CD4-positive, CD25-positive, alpha-beta regulatory T cell (primary cell): ENCODE measurements at places on chromosomes 6 and 20. TPM values are rescaled to one million over a fixed set of nuclear protein-coding genes. Genes with fewer than 3 reads are reported as not detected.

BPIFA1 gene
- total RNA-seq, result not detected

ADTRP gene
- 40.9 TPM for total RNA-seq

FGD2 gene
- total RNA-seq, result 1.9 TPM

PDE10A gene
- total RNA-seq, result not detected

DEFB132 gene
- total RNA-seq, result not detected

SIRPB1 gene
- total RNA-seq, result 2.4 TPM

LY6G6F gene
- 1.5 TPM for total RNA-seq

NKAIN4 gene
- not detected for total RNA-seq

ME1 gene
- not detected for total RNA-seq

CRISP2 gene
- total RNA-seq, result not detected

SPTLC3 gene
- total RNA-seq, result 0.54 TPM

ZNF334 gene
- total RNA-seq, result 0.25 TPM

CCN6 gene
- not detected for total RNA-seq

DACT2 gene
- not detected for total RNA-seq

RHAG gene
- total RNA-seq, result not detected

GRCh38 chr20:18256440-18257090, 31.8 kb upstream of the ZNF133 start:
- DNase-seq, result no peak
- no peaks in the 10 kb centered on the region for H3K4me1 ChIP-seq
- no peak overlapping the region for H3K4me3 ChIP-seq
- peaks cover 2% of the 10 kb centered on the region for H3K27me3 ChIP-seq
- H3K36me3 ChIP-seq, result no peaks in the 10 kb centered on the region

GRCh38 chr6:21665110-21665391, 71.5 kb downstream of the SOX4 start:
- no peak overlapping the region for H3K4me3 ChIP-seq
- no peak for DNase-seq
- H3K36me3 ChIP-seq, result no peaks in the 10 kb centered on the region
- peaks cover 20% of the 10 kb centered on the region for H3K27me3 ChIP-seq
- H3K27ac ChIP-seq, result no peak overlapping the region

DNA sequence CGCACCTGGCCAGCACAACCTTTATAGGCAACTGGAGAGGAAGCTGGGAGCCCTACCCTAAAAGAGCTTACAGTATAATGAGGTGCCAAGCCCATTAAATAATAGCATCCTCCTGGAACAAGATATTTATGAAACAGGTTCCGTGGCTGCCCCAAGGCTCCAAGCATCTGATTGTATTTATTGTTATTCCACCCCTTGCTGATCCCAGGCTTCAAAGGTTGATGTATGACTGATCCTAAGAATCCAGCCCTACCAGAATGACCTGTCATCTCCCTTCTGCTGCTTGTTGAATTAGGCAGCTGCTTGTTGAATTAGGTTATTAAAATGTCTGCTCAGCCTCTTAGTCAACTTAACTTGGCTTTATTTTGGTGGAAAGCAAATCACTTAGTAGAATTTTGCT, 35.2 kb upstream of the SASH1 start:
- H3K36me3 ChIP-seq, result no peaks in the 10 kb centered on the region
- H3K27me3 ChIP-seq, result no peaks in the 10 kb centered on the region
- no peak overlapping the region for H3K27ac ChIP-seq
- no peak overlapping the region for H3K4me3 ChIP-seq
- no peak for DNase-seq

DNA sequence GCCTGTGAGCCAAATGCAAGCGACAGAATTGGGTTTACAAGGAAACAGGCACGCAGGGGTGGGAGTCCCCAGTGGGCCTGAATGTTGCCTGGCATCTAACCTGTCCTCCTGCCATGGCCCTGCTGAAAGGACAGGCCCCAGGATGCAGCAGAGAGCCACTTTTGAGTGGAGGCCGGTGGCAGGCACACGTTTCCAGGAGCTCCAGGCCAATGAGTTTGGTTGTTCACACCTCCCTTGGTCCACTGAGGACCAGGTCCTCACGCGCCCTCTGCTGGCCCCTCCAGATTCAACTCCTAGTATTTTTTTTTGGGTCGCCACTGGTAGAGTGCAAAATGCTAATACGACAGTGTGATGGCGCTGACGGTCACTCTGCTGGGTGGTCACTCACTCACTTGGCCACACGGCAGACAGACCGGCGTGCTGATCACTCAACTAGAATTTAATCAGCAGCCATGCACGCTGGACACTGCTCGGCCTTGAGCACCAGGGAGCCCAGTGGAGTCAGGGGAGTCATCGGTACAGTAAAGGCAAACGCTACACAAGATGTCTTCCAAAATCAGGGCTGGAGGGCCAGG, 81.7 kb upstream of the NFATC2 start:
- no peaks in the 10 kb centered on the region for H3K36me3 ChIP-seq
- H3K4me1 ChIP-seq, result no peaks in the 10 kb centered on the region
- H3K27me3 ChIP-seq, result no peaks in the 10 kb centered on the region
- peak; percentile 49 for DNase-seq
- no peak overlapping the region for H3K27ac ChIP-seq
- H3K4me3 ChIP-seq, result no peak overlapping the region

GRCh38 chr6:45417436-45417835, 39.7 kb upstream of the SUPT3H start:
- no peak overlapping the region for H3K27ac ChIP-seq
- H3K4me1 ChIP-seq, result peaks cover 26% of the 10 kb centered on the region
- DNase-seq, result no peak
- peaks cover 9% of the 10 kb centered on the region for H3K27me3 ChIP-seq
- no peaks in the 10 kb centered on the region for H3K36me3 ChIP-seq

- H3K4me1 ChIP-seq, result no peaks in the 10 kb centered on the region
- no peak overlapping the region for H3K27ac ChIP-seq
- H3K36me3 ChIP-seq, result no peaks in the 10 kb centered on the region
- DNase-seq, result no peak
- no peak overlapping the region for H3K4me3 ChIP-seq
These were observed 44.7 kb upstream of the GRIK2 start for GRCh38 chr6:101348816-101349215.

DNA sequence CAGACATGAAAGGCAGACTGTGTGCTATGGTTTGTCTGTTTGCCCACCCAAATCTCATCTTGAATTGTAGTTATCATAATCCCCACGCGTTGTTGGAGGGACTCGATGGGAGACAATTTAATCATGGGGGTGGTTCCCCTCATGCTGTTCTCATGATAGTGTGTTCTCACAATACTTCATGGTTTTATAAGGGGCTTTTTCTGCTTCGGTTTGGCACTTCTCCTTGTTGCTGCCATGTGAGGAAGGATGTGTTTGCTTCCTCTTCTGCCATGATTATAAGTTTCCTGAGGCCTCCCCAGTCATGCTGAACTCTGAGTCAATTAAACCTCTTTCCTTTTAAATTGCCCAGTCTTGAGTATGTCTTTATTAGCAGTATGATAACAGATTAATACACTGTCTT, 47.2 kb upstream of the MICB start:
- no peak for DNase-seq
- peaks cover 36% of the 10 kb centered on the region for H3K27me3 ChIP-seq
- H3K4me1 ChIP-seq, result no peaks in the 10 kb centered on the region
- no peak overlapping the region for H3K4me3 ChIP-seq
- H3K27ac ChIP-seq, result no peak overlapping the region

- DNase-seq, result no peak
- H3K4me1 ChIP-seq, result peaks cover 17% of the 10 kb centered on the region
- no peaks in the 10 kb centered on the region for H3K27me3 ChIP-seq
- H3K4me3 ChIP-seq, result no peak overlapping the region
- H3K27ac ChIP-seq, result no peak overlapping the region
- peaks cover 27% of the 10 kb centered on the region for H3K36me3 ChIP-seq
These were observed 29.8 kb downstream of the HM13 start for GRCh38 chr20:31543966-31544598.

GRCh38 chr6:108618623-108619152, 58.0 kb downstream of the FOXO3 start:
- H3K4me1 ChIP-seq, result peaks cover 8% of the 10 kb centered on the region
- no peaks in the 10 kb centered on the region for H3K27me3 ChIP-seq
- H3K4me3 ChIP-seq, result no peak overlapping the region
- no peak for DNase-seq
- H3K27ac ChIP-seq, result no peak overlapping the region

- no peaks in the 10 kb centered on the region for H3K36me3 ChIP-seq
- DNase-seq, result no peak
- no peak overlapping the region for H3K4me3 ChIP-seq
- H3K27me3 ChIP-seq, result no peaks in the 10 kb centered on the region
- no peak overlapping the region for H3K27ac ChIP-seq
These were observed 71.4 kb upstream of the PRSS16 start for GRCh38 chr6:27176096-27176495.

DNA sequence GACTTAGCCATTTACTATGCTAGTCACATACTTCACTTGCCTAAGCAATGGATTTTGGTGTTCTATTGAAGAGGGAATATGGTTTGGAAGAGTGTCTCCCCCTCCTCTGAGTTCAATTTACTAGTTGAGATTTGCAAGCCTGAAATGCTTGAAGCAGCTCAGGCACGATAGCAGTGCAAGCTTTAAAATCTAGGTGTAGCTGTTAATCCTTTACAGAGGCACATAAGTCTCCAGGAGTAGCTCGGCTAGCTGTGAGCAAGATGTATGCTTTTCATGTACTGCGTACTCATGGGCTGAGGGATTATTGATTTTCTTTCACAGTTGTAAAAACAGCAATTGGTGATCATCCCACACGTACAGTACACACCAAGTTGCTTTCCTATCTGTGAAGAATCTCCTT, 726 bp downstream of the FLRT3 start:
- H3K4me3 ChIP-seq, result no peak overlapping the region
- H3K36me3 ChIP-seq, result no peaks in the 10 kb centered on the region
- H3K27me3 ChIP-seq, result no peaks in the 10 kb centered on the region

- H3K36me3 ChIP-seq, result no peaks in the 10 kb centered on the region
- no peaks in the 10 kb centered on the region for H3K27me3 ChIP-seq
- H3K27ac ChIP-seq, result no peak overlapping the region
- no peak overlapping the region for H3K4me3 ChIP-seq
- no peaks in the 10 kb centered on the region for H3K4me1 ChIP-seq
- no peak for DNase-seq
These were observed 214.5 kb downstream of the TAF4 start for GRCh38 chr20:61850926-61851900.

DNA sequence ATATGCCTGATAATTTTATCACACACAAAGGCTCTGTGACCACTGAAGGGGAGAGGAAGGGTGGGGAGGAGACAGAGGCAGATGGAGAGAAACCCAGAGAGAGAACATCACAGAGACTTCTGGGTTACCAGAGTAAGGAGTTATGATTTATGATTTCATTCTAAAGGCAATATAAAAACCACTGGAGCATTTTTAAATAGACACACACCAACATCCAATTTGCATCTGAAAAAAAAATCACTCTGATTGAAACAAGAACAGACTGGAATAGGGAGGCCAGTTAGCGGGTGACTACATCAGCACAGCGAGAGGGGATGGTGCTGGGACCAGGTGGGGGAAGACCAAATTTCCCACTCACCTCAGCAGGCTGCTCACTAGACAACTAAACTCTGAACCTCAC, 104.8 kb downstream of the AGPAT4 start:
- no peaks in the 10 kb centered on the region for H3K27me3 ChIP-seq
- no peak overlapping the region for H3K27ac ChIP-seq
- no peak overlapping the region for H3K4me3 ChIP-seq
- H3K36me3 ChIP-seq, result peaks cover 3% of the 10 kb centered on the region
- no peaks in the 10 kb centered on the region for H3K4me1 ChIP-seq

DNA sequence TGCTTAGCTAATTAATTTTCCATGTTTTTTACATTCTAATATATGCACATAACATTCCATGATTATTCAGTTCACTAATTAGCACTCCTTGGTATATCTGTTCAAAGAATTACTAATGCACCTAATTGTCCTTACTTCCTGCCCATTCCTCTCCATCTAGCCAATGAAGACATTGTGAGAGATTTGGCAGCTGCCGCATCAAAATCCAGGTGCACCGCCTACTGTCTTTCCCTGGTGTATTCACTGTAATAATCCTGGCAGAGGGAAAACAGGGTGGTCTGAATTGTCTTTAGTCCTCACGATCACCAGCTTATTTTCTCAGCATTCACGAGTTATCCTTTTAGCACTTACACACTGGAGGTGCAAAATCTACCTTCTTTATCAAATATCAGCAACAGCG, 61.0 kb upstream of the SCGN start:
- no peaks in the 10 kb centered on the region for H3K4me1 ChIP-seq
- no peaks in the 10 kb centered on the region for H3K36me3 ChIP-seq
- no peak for DNase-seq
- H3K27me3 ChIP-seq, result no peaks in the 10 kb centered on the region

- peak overlapping the region; percentile 27 for H3K27ac ChIP-seq
- H3K4me3 ChIP-seq, result peak overlapping the region; percentile 99
- peak; percentile 62 for DNase-seq
- H3K27me3 ChIP-seq, result no peaks in the 10 kb centered on the region
These were observed 23.6 kb downstream of the GMDS start for GRCh38 chr6:2221726-2222274.

DNA sequence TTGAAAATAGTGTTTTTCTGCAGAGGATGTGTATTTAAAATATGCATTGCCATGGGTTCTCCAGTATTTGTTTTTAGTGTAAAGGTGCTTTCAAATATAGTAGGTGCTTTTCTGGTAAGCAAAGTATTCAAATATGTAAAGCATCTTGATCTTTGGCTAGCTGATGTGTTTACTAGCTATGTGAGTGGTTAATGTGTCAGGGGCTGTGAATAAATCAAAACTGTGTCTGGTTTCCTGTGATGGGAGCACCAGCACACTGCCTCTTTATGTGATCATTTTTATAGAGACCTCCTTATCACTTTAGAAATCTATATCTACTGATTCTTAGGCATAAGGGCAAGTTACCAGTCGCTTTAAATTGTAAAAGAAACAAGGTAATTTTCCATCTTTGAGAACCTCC, 388.9 kb upstream of the MAN1A1 start:
- H3K27ac ChIP-seq, result no peak overlapping the region
- no peak overlapping the region for H3K4me3 ChIP-seq
- no peak for DNase-seq
- peaks cover 3% of the 10 kb centered on the region for H3K27me3 ChIP-seq
- H3K36me3 ChIP-seq, result no peaks in the 10 kb centered on the region

- no peaks in the 10 kb centered on the region for H3K36me3 ChIP-seq
- H3K27me3 ChIP-seq, result no peaks in the 10 kb centered on the region
- no peak overlapping the region for H3K4me3 ChIP-seq
- no peak overlapping the region for H3K27ac ChIP-seq
These were observed 68.1 kb upstream of the TOX2 start for GRCh38 chr20:43846516-43846905.

- H3K4me3 ChIP-seq, result no peak overlapping the region
- no peaks in the 10 kb centered on the region for H3K27me3 ChIP-seq
- no peaks in the 10 kb centered on the region for H3K36me3 ChIP-seq
These were observed 4.8 kb downstream of the SOX18 start for GRCh38 chr20:64044484-64045247.

- peaks cover 12% of the 10 kb centered on the region for H3K27me3 ChIP-seq
- no peak overlapping the region for H3K4me3 ChIP-seq
- H3K4me1 ChIP-seq, result no peaks in the 10 kb centered on the region
- no peak overlapping the region for H3K27ac ChIP-seq
These were observed 216.2 kb downstream of the MYLK4 start for GRCh38 chr6:2534406-2535042.

- H3K4me1 ChIP-seq, result peaks cover 18% of the 10 kb centered on the region
- no peak overlapping the region for H3K27ac ChIP-seq
- no peak overlapping the region for H3K4me3 ChIP-seq
- H3K27me3 ChIP-seq, result peaks cover 30% of the 10 kb centered on the region
These were observed 4.3 kb upstream of the DCBLD1 start for GRCh38 chr6:117477988-117478852.
